ENCODE measurements at places on chromosomes 6 and 20.

GRCh38 chr6:22653980-22654610, 84.7 kb downstream of the HDGFL1 start:
- no peak overlapping the region for H3K27ac ChIP-seq
- H3K4me1 ChIP-seq: no peaks in the 10 kb centered on the region
- no peak for DNase-seq
- no peak overlapping the region for H3K4me3 ChIP-seq
- no peaks in the 10 kb centered on the region for H3K27me3 ChIP-seq
- no peaks in the 10 kb centered on the region for H3K36me3 ChIP-seq

GRCh38 chr20:26208296-26209091, 511.8 kb upstream of the ZNF337 start:
- no peak overlapping the region for H3K27ac ChIP-seq
- H3K4me3 ChIP-seq: no peak overlapping the region
- peaks cover 7% of the 10 kb centered on the region for H3K4me1 ChIP-seq
- peaks cover 8% of the 10 kb centered on the region for H3K36me3 ChIP-seq
- peaks cover 20% of the 10 kb centered on the region for H3K27me3 ChIP-seq

- no peak overlapping the region for H3K4me3 ChIP-seq
- H3K27ac ChIP-seq: no peak overlapping the region
- no peaks in the 10 kb centered on the region for H3K4me1 ChIP-seq
- H3K36me3 ChIP-seq: no peaks in the 10 kb centered on the region
- DNase-seq: no peak
Observed at GRCh38 chr6:137122612-137123011, 50.8 kb downstream of the IL22RA2 start.

DNA sequence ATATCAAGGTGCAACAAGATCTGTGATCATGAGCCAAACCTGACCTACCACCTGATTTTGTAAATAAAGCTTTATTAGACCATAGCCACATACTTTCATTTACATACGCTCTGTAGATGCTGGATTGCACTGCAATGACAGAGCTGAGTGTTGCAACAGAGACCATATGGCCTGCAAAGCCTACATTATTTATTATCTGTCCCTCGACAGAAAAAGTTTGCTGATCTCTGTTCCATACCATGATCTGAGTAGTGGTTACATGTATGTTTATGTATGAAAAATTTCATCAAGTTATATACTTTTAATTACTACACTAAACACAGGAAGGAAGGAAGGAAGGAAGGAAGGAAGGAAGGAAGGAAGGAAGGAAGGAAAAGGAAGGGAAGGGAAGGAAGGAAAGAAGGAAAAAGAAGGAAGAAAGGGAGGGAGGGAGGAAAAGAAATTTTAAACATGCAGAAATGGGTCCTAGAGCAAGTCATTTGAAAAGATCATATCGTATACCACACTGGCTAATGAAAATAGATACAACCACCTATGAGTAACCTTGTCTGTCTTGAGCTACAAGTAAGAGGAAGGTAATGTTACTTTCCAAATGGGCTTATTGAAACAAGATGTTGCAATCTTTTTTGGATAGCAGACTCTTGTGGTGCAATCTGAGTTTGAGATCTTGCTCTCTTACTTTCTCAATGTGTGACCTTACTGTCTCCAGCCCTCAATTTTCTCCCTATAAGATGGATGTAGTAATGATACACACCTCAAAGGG, 441.0 kb downstream of the KIF16B start:
- H3K27me3 ChIP-seq: no peaks in the 10 kb centered on the region
- H3K4me3 ChIP-seq: no peak overlapping the region
- no peaks in the 10 kb centered on the region for H3K4me1 ChIP-seq
- DNase-seq: no peak
- H3K36me3 ChIP-seq: no peaks in the 10 kb centered on the region

- no peaks in the 10 kb centered on the region for H3K36me3 ChIP-seq
- H3K27me3 ChIP-seq: peaks cover 4% of the 10 kb centered on the region
- H3K27ac ChIP-seq: no peak overlapping the region
- H3K4me1 ChIP-seq: no peaks in the 10 kb centered on the region
- no peak overlapping the region for H3K4me3 ChIP-seq
Observed at GRCh38 chr20:7841971-7842310, 98.3 kb downstream of the HAO1 start.

DNA sequence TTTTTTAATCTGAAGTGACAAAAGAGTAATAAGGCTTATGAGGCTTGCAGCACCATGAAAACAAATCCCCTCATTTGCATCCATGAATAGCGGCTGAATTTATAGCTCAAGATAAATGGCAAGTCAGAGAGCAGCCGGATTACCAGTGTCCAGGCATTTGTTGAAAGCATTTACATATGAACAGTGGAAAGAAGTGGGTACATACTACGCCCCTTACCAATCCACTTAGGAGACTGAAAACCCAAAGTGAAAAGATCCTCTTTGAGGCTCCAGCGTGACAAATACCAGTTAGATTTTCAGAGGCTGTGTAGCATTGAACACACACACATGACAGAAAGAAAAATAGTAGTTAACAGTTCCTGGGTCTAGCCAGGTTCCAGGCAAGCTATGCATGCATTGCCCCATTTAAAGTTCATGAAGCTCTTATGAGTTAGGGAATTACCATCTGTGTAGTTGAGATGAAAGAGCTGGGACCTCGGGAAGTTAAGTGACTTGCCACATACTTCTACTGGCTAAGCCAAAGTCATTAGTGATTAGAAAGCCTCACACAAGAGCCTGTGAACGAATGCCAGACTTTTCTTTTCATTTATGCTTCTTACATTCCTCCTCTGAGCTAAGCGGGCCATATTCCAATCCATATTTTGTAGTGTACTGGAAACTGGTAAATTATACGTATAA, 28.3 kb upstream of the NHSL1 start:
- H3K4me3 ChIP-seq: no peak overlapping the region
- no peak overlapping the region for H3K27ac ChIP-seq
- no peaks in the 10 kb centered on the region for H3K4me1 ChIP-seq
- DNase-seq: no peak

DNA sequence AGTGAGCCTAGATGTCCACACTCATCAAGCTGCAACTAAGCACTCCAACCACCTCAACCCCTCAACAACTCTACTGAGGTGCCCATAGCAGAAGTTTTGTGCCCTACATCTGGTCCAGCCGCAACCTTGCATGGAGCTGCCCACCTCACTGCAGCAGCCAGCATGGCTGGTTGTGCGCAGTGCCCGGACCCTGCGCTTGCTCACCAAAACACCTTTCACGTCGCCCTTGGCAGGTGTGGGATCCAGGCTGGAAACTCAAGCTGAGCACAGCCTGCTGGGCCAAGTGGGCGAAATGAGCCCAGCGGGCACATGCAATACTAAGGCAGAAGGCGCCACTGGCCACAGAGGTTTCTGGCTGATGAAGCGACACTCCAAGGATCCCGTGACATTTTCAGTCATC, 902.4 kb downstream of the TBC1D32 start:
- no peaks in the 10 kb centered on the region for H3K4me1 ChIP-seq
- no peak overlapping the region for H3K27ac ChIP-seq
- no peak overlapping the region for H3K4me3 ChIP-seq
- no peaks in the 10 kb centered on the region for H3K27me3 ChIP-seq

GRCh38 chr6:121607721-121608120, 172.3 kb downstream of the GJA1 start:
- H3K27me3 ChIP-seq: no peaks in the 10 kb centered on the region
- no peaks in the 10 kb centered on the region for H3K4me1 ChIP-seq
- H3K27ac ChIP-seq: no peak overlapping the region
- H3K4me3 ChIP-seq: no peak overlapping the region
- DNase-seq: no peak
- no peaks in the 10 kb centered on the region for H3K36me3 ChIP-seq

DNA sequence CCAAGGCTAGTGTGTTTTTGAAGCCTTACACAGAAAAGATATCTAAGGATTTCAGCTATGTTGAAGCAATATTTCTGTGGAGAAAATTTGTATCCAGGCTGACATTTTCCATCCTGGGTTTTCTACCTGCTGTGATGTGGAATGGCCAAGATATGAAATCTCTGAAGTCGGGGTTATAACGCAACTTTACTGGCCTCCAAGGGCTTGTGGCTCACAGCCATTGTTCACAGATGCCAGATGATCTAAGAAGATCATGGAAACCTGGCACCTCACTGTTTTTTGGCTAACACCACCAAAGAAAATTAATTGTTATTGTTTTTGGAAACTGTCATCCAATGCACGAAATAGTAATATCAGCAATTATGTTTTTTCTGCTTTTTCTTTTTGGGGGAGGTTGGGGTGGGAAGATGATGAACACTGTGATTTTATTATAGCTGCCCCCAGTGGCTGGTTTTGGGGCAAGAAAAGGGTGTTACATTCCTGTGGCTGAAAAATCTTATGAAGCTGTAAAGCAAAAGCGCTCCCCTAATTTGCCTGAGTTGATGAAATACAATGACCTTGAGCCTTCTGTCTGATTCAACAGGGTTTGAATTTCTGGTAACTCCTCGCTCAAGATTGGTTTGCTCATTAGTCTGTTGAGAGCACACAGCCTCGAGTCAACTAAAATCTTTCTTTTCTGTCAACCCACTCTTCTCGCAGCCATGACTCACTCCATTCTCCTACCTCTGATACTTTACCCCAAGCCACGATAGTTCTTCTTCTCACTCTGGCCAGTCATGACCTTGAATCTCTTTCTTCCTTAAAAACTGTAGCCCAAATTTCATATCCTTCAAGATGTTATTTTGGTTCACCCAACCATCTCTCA, 236.7 kb downstream of the PAX1 start:
- no peak for DNase-seq
- no peaks in the 10 kb centered on the region for H3K4me1 ChIP-seq
- H3K36me3 ChIP-seq: no peaks in the 10 kb centered on the region
- H3K27ac ChIP-seq: no peak overlapping the region
- H3K4me3 ChIP-seq: no peak overlapping the region

All from activated CD4-positive, alpha-beta T cell treated with anti-CD3 and anti-CD28 coated beads for 36 hours (primary cell).